ENCODE measurements at places on chromosomes 1 and 21.

- no peak for DNase-seq
Measured at GRCh38 chr21:24118738-24119459, 1488.4 kb downstream of the MRPL39 start.

DNA sequence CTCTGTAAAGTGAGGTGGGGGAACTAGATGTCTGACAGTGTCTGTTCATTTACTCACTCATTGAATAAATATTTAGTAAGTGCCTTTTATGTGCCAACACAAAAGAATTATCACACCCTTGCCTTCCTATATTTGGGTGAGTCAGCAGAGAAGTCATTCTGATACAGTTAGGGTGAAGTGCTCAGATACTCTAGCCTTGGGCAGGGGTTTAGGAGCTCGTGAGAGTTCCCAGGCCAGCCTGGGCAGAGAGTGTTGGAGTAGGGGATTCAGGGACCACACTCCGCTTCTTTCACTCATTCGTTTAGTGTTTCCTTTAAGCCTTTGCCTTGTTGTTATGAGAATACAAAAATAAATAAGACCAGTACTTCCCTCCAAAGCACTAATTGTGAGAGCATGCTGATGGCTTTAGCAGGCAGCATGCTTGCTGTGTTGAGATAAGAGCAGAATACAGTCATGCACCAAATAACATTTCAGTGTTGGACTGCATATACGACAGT, 83.9 kb downstream of the DYRK1A start:
- no peak for DNase-seq

DNA sequence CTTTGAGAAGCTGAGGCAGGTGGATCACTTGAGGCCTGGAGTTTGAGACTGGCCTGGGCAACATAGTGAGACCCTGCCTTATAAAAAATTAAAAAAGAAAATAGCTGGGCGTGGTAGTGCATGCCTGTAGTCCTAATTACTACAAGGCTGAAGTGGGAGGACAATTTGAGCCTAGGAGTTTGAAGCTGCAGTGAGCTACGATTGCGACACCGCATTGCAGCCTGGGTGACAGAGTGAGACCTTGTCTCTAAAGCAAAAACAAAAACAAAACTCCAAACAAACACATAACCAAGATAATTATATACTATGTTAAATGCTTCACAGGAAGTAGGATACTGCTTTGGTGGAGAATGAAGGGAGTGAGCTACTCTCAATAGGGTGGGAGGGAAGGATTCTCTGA, 5.4 kb upstream of the PAFAH2 start:
- DNase-seq = no peak

DNA sequence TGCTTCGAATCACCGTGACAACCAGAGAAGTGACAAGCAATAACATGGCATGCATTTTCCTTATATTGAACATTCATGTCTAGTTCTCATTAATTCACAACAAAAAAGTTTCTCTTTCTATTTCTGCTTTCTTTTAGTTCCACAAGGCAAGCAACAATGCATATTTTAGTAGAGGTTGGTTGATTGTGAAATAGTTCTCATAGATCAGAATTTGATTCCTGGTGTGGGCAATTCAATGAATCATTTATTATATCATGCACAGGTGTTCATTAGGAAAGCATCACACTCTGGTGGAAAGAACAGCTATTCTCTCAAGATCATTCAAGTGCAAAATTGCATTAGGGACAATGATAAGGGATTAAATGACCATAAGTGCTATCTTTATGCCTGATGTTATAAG, 980.9 kb downstream of the BRINP3 start:
- no peak for DNase-seq

DNA sequence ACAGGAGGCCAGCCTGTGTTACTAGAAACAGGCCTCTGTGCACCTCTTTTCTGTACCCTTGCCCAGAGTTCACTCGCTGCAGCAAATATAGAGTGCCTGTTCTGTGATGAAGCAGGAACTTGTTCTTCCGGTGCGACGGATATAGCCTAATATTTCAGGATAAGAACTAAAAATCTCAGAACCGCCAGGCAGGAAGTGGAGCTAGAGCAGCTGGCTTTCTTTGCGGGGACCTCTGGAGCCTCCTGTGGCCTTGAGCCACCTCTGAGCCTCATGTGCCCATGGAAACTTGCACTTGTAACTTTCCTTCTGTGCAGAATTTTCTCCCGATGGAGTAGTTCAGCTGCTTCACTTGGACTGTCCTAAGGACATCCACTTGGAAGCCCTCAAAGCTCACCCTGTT, 44.5 kb upstream of the VAMP3 start:
- no peak for DNase-seq

DNA sequence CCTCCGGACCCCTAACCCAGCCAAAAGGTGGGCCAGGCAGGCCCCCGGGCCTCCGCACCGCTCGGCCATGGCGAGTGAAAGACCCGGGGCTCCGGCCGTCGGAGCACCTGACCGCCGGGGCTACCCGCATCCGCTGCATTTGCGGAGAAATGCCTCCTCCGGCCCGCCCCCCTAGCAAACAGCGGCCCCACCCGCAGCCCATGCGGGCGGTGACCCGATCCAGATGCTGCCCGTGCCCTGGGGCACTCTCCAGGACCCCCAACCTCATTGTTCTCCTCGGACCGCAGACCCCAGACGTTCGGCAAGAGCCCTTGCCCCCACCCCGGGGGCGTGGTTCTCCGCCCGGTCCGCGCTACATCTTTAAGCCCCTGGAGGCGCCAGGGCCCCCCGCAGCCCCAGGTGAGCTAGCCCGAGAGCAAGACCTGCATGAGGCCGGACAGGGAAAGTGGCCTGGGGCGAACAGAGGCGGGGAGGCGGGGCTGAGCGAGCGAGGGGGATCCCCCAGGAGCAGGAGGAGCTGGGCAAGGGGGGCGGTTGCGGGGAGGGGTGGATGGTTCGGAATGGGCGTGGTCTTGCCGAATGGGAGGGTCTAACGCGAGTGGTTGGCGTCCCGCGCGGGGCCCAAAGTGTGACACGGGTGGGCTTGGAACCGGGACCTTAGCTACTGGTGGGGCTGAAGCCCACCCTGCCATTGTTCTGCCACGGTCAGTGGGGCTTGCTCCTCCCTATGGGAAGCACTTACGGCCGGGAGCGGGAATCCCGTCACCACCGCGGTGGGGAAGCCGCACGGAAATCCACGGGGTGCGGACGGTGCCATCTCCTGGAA, 6.3 kb upstream of the CRYBG2 start:
- DNase-seq = no peak
